H4 (cell line): ENCODE measurements at places on chromosomes 7 and 10.
A peak's percentile ranks its signal among the peaks of the same experiment; 100 is the strongest.

GRCh38 chr10:58661336-58661735, 148.7 kb downstream of the BICC1 start:
- DNase-seq: no peak

DNA sequence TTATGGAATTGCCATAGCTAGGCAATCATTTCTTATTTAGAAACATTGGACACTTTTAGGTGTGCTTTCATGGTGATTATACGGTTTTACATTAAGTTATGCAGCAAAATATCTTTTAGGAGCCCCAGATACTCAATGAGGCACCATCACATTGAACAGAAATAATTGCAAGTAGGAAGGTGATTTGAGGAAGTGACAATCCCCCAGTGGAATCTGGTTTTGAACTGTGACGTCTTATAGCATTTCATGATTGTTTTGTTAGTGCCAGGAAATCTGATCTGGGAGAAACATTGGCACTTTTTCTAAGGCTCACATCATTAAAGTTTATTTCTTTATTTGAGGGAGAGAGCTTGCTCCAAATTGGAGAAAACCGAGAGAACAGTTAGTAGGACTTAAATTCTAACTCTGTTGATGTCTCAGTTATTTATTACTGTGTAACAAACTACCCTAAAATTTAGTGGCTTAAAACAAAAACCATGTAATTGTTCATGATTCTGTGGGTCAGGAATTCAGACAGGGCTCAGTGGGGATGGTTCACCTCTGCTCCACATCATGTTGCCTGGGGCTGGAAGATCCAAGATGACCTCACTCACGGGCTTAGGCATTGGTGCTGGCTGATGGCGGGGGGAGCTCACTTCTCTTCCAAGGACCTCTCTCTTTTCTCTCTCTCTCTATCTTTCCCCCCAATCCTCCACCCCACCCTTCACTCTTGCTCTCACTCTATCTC, 78.2 kb upstream of the STEAP1B start:
- DNase-seq: peak; percentile 86

DNA sequence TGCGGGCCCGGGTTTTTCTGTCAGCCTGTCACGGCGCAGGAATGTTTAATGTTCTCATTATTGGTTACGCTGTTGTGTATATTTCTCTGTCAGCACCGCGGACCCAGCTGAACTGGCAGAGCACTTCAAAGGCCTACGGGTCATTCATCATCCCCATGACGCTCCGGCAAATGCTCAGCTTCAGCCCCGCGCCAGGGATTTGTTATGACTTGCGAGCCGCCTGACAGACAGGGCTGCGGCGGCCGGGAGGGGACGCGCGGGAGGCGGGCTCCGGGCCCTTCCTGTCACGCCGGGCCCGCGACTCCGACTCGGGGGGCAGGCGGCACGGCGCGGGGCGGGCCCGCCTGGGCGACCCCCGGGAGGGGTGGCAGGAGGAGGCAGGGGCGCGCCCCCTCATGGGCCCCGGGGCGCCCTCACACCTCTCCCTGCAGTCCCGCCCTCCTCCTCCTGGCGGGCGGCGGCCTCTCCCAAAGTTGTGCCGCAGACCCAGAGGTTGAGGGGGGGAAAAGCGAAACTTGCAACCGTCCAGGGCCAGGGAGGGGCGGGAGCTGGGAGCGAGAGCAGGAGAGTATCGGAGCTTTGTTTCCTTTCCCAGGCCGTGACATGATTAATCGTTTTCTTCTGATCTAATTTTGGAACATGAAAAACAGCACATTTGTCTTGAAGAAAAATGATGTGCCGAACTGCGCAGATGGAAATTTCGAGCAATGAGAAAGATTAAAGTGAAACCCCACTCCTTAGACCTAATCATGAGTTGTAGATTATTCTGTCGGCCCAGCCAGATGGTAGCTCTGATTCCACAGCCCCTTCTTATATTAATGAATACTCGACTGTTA, 59.3 kb upstream of the COMTD1 start:
- DNase-seq: peak; percentile 69

DNA sequence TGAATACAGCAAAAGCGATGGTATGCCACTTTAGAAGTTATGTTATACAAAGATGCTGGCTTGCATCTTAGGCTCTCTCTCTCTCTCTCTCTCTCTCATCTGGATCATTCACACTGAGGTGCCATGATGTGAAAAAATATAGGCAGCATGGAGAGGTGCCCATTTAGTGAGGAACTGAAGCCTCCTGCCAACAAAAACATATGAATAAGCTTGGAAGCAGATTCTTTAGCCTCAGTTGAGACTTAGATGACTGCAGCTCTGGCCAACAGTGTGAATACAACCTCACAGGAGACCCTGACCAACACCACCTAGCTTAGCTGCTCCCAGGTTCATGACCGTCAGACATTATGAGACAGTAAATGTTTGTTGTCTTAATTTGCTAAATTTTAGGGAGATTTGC, 560.1 kb upstream of the LRRTM3 start:
- no peak for DNase-seq

GRCh38 chr10:29323367-29323766, 34.5 kb downstream of the LYZL1 start:
- DNase-seq: no peak

DNA sequence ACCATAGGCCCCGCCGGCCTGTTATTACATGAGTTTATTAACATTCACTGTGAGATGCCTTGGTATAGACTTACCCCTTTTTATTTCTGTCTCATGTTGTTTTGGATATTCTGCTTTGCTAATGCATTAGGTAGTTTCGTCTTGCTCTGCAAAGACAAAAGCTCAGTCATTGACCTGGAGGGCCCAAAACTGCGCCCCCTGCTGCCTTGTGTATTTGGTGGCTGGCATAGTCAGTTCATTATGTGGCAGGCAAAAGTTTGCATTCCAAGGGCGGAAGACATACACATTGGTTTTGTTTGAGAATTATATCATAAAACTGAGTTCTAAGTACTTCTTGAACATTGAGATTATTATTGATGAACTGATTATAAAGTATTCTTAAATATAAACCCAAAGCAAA, 372.5 kb downstream of the SDK1 start:
- DNase-seq: peak; percentile 74

DNA sequence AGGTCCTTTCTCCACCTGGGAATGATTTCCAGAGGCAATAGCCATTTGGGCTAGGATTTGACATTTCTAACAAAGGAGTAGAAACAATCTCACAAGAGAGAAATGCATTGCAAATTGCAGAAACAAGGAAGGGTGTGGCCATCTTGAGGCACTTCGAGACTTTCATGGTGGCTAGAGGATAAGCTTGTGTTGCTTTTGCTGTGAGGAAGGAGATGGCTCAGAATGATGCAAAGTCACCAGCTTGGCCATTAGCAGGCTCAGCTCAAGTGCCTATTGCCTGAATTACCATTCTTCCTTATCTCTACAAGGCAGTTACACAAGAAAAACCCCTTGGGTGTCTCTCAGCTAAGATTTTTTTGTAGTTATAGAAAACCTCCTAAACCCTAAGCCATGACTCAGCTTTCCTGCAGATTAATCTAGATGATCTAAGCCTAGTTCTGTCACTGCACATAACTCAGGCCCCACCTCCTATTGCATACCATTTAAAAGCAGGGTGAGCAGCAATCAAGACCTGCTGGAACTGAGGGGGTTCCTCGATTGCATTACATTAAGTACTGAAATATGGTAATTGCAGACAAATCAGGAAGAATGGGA, 683.1 kb downstream of the NRG3 start:
- peak; percentile 31 for DNase-seq

DNA sequence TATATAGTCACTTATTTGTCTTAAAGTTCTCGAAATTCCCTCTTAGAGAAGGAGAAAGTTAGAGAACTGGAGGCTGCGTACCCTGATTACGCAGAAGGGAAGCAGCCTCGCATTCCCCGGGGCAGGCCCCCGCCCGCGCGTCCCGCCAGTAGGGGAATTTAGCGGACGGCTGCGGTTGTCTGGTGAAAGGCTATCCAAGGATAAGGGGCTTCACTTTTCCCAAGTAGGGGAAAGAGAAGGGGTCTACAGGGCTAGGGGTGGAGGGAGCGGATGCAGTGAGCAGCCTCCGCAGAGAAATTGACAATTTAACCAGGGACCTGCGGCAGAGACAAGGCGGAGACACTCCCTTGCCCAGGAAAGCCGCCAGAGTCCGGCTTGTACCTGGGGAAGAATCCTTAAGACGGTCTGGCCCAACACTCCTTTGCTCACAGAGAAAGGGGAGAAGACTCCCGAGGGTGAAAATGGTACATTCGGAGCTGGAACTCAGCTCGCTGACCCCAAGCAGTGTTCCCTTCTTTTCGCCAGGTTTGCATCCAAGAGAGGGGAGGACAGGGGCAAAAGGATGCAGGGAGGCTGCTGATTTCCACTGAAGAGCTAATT, 994 bp upstream of the MAGI2 start:
- no peak for DNase-seq

- no peak for DNase-seq
Measured at GRCh38 chr7:14270099-14270498, 280.6 kb upstream of the ETV1 start.

- DNase-seq: no peak
Measured at GRCh38 chr10:37934791-37935190, 41.7 kb downstream of the ZNF25 start.

- no peak for DNase-seq
Measured at GRCh38 chr10:91196268-91197048, 24.0 kb upstream of the PCGF5 start.

DNA sequence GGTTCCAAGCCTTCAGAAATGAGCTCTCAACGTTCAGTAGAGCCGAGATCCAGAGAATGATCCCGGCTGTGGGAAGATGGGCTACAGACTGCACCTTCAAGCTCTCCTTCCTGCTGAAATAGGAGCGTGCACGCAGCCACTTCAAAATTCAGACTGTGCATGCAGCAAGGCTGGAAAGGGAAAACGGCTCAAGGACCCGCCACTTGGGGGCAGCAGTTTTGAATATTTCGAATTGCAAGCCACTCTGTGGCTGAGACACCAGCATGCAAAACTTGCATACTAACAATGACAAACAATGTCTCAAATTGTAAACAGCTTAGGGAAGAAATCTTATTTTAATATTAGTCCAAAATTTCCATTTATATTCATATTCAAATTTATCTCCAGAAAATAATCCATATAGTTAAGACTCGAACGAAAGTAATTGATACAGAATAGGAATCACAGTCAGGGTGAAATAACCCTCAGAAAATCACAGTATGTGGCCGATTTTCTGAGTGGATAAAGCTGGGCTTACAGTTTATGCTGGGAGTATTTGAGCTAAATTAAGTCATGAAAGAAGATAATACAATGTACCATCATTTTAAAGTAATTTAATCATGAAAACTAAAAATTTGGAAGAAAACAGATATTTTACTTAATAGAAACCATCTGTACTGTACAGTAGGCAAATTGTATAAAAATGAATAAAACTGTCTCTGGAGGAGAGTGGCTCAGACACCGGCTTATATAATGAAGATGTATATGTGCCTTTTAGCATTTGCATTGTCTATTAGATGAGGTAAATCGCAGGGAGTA, 137.9 kb upstream of the MKI67 start:
- peak; percentile 29 for DNase-seq

- DNase-seq: no peak
Measured at GRCh38 chr7:50564171-50564570, 1.0 kb downstream of the DDC start.

DNA sequence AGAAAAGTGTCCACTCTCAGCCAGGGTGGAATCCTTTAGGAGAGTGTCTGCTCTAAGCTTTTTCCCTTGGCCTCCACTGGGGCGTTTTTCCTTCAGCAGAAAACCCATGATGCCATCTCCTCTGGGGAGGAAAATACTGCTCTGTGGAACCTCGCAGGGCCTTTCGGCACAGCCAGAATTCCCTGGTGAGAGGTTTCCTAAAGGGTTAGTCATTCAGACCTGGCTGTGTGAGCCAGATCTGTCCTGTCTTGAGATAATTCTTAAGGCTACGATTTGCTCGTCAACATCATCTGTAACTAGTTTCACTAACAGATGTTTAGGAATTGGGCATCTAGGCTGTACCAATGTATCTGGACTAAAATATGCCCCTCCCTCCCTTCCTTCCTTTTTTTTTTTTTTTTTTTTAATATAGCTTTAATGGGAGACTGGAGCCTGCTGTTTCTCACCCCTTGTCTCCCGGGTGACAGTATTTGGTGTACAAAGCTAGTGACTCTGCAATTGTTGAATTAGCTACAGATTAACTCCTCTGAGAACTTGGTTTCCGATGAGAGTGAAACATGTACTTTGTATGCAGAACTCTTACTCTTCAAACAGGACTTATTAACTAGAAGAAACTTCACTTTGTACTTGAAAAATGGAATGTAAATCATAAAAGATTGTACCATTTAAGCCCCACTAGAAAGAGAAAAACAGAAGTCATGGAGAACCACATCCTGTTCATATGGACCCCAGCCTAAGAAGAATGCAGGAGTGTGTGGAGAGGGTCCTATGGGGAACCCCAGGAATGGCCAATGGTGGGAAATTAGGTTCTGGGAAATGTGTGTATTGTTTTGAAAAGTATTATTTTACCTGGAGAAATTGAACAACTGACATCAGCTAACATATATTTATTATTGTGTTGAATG, 230.9 kb downstream of the CAMK1D start:
- no peak for DNase-seq

- no peak for DNase-seq
Measured at GRCh38 chr10:86294346-86295265, 72.0 kb downstream of the GRID1 start.

- no peak for DNase-seq
Measured at GRCh38 chr10:62635127-62635526, 169.4 kb upstream of the ADO start.

GRCh38 chr10:88066876-88067275, 203.5 kb downstream of the PTEN start:
- no peak for DNase-seq

- DNase-seq: no peak
Measured at GRCh38 chr7:17171427-17171826, 127.0 kb upstream of the AHR start.

DNA sequence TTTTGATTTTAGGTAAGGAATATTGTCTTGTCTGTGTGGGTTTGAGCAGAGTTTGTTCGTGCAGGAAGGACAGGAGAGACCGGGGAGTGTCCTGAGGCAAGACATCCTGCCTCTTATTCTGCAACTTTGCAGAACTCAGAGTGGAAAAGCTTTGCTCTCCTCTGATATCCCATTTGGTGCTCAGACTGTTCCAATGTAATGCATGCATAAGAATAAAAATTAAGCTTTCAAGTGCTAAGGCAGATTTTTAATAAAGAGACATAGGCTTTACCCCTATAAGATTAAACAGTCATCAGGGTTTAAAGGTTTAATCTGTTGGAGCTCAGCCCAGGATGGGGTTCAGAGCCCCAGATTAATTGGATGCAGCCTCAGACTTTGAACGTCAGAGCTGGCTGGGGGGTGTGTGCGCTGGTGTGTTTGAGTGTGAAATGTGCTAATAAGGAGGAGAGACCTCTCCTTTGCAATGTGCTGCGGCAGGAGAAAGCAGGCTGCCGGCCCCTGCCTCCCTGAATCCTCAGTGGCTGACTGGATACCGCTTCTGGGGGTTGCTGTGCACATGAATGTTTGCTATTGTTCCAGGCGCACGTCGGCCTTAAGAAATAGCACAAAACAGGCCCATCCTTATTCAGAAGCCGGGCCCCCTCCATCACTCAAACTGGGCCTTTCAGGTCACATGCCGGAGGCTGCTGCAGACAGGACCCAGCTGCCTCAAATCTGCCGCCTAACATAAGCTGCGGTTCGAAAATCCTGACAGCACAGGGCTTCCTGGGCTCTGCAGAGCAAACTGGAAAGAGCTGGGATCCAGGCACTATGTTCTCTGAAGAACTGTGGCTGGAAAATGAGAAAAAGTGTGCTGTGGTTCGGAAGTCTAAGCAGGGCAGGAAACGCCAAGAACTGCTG, 84.1 kb upstream of the PRR15 start:
- no peak for DNase-seq
